Stimulated activated CD4-positive, alpha-beta T cell treated with anti-CD3 and anti-CD28 coated beads, Interleukin-12 subunit alpha, Interleukin-12 subunit beta, amount 100 ng/mL, for 48 hours (primary cell): ENCODE measurements at places on chromosomes 1 and 21.

DNA sequence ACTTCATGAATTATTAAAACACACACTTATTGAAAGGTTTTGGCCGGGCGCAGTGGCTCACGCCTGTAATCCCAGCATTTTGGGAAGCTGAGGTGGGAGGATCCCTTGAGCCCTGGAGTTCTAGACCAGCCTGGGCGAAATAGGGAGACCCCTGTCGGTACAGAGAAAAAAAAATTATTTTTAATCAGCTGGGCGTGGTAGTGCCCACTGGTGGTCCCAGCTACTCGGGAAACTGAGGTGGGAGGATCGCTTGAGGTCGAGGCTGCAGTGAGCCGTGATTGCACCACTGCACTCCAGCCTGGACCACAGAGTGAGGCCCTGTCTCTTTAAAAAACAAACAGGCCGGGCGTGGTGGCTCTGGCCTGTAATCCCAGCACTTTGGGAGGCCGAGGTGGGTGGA, 1.7 kb downstream of the GABPB2 start:
- DNase-seq: no peak

- no peak for DNase-seq
Measured at GRCh38 chr1:226691247-226691646, 47.8 kb downstream of the ITPKB start.

DNA sequence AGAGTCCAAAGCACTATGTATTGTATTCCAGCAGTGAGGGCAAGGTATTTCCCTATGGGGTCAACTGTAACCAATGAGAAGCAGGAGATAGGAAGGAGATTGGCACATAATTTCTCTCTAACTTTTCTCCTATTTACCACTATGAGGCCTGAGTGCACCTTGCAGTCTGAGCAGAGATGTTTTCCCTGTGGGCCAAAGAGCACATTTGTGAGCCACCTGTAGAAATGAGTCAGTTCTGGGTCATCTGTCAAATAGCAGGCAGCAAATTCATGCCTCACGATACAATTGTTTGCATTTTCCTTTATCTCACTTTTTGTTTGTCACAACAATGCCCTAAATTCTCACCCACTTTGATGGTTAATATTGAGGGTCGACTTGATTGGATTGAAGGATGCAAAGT, 547.2 kb upstream of the NCAM2 start:
- no peak for DNase-seq

GRCh38 chr21:34881421-34881820, 167.7 kb downstream of the RUNX1 start:
- no peak for DNase-seq

DNA sequence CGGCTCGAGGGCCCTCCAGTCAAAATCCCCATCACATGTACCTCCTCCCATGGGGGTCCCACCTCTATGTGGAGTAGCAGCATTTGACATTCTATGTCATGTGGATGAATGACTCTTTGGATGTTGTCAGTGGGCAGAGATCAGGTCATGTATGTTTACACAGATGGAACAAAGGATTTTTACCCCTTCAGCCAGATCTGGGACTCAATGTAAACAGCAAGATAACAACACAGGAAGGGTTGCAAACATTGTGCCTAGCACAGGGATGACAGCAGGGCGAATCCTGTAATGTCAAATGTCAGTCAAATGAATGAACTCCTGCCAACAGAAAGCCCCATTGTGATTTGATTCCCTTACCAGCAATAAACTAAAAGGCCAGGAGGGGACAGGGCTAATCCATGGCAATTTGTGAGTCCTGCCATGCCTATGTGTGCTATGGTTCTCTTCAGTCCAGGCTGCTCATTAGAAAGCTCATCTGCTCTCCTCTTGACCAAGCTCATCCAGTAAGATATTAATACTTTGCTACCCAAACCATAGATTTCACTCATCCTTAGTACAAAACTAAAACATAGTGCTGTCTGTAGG, 60.3 kb downstream of the PGBD5 start:
- no peak for DNase-seq

DNA sequence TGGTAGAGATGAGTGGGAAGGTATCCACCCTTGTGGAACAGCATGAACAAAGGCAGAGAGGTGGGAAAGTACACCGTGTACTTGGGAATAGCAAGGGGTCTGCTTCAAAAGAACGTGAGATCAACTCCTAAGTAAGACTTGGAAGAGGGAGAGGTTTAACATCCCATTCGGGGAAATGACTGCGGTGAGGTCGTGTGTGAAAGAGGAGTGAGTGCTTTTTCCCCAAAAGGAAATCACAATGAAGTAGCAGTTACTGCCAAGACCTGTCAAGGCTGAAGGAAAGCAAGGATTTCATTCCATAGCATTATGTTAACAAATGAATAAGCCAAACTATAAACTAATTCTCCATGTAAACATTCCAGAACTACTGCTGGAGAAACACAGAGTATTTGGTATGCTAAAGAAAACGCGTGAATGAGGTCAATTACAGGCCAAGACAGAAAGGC, 20.0 kb upstream of the SYDE2 start:
- no peak for DNase-seq

GRCh38 chr21:25871566-25871965, 136.8 kb downstream of the GABPA start:
- DNase-seq: no peak

- no peak for DNase-seq
Measured at GRCh38 chr1:21859669-21860179, 47.7 kb downstream of the LDLRAD2 start.

DNA sequence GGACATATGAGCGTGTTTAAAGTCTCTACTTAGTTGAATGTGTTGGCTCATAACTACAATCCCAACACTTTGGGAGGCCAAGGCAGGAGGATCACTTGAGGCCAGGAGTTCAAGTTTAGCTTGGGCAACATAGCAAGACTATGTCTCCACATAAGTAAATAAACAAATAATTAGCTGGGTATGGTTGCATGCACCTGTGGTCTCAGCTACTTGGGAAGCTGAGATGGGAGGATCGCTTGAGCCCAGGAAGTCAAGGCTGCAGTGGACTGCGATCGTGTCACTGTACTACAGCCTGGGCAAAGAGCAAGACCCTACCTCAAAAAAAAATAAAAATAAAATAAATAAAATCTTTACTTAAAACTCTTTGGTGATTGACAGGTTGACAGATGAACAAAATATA, 13.0 kb upstream of the PDIK1L start:
- no peak for DNase-seq

DNA sequence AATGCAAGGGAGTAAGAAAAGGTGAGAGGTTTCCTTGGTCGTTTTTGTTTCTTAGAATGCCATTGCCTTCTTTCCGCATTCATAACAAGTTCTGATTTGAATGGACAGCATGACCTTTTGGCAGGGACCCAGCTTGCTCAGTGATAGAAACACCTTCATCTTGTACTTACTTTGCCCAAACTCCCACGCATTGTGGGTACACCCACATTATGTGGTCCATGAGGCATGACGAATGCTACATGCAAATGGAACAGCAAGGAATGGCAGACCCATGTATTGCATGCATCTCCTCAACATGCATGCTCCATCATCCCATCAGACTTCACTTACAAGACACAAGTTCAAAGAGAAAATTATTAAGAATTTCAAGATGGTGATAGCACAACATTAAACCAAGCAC, 102.8 kb downstream of the CDC7 start:
- DNase-seq: peak; percentile 30

GRCh38 chr1:185070051-185070450, 24.7 kb downstream of the RNF2 start:
- DNase-seq: no peak

DNA sequence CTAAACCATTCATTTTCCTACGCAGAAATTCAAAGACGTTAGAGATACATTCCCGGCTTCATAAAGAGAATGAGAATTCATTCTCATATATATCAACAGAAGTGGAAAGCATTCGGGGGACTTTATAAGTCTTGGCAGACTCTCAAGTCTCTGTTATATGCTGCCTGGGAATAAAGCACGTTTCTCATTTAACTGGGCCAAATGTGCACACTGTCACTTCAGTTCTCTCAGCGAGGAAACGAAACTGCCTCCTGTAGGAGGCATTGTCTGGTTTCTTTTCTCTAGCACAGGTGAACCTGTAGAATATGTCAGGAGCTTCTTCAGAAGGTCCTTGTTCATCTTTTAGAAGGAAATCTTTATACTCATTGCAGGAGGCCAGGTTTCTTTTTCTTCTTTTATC, 367.6 kb downstream of the PTBP2 start:
- DNase-seq: no peak

DNA sequence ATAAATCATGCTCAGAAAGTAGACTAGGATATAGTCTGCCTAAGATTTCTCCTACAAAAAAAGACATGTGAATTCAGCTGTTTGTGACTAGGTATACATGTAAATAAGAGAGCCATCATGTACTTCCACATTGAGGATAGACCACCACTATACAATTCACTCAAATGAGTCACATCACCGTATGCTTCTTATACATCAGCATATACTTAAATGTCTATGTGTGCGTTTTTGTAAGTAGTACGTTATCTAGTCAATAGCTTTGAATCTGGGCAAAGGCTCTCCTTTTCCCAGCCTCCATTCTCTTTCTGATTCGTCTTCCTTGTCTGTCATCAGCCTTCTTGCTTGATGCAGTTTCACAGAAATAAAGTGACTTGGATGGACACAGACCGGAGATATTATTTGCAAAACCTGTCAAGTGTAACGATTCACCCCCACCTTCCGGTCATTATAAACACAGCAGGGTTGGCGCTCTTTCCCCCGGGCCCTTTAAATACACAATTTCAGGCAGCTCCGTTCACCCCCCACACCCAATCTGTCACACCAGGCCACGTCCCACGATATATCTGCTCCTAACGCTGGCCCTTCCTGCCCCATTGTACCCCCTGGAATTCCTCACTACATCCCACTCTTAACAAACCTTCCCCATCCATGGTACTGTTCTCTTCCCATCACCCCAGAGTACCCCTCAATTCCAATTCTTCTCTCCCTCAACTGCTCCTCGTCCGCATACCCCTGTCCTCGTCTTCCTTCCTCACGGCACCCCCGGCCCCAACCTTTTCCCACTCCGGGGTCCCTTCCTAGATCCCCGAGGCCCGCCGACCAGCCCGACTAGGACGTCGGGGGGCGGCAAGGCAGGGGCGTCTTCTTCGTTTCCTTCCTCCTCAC, 636 bp downstream of the VAMP4 start:
- peak; percentile 21 for DNase-seq

DNA sequence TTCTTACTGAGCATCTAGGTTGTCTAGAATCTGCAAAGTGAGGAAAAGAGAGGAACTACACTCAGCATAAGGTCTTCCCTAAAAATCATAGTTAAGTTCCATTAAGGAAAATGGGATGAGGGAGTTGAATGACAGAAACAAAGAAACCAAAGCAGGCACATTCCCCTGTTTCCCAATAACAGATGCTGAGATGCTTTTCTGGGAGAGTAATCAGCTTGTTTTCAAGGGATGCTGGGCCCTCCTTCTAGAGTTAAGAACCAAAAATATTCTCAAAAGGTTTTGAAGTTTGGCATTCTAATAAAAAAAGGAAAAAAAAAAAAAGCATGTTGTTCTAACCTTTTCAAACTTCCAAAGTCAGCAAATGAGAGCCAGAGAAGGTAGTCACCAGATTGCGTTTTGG, 105.2 kb upstream of the ZNF648 start:
- DNase-seq: no peak

- no peak for DNase-seq
Measured at GRCh38 chr1:76854255-76854654, 13.0 kb upstream of the ST6GALNAC5 start.

DNA sequence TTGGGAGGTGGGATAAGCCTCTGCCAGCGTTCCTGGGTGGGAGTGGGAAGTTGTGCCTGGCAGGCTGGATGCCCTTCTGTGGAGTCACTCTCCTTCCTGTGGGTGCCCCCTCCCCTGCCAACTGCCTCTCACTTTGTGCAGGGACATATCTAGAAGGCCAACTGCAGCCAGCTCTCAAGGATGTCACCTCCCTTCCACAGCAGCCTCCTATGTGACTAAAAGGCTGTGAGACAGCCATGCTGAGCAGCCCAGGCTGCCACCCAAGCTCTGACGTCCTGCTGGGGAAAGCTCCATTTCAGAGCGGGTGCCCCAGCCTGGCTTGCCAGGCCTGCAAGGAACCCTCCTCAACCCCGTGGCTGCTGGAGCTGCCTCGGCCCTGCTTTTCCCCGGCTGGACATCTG, 19.6 kb upstream of the SLC26A9 start:
- no peak for DNase-seq

- no peak for DNase-seq
Measured at GRCh38 chr21:36542312-36543101, 62.6 kb upstream of the CLDN14 start.

DNA sequence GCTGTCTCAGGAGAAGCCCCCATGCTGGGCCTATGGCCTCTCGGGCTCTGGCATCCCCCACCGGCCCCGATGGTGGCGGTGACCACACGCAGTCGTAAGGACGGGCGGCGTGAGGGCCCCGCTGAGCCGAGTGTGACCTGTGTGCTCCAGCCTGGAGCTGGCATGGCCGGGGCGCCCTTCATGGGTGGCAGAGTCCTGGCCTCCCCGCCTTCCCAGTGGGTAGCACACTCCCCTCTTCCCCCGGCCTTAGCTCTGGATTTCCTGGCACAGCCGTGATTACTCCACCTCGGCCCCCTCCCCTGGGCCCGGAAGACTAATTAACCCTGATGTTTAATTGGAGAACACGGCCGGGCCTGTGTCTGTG, 44.6 kb downstream of the SLX9 start:
- DNase-seq: no peak

- DNase-seq: no peak
Measured at GRCh38 chr1:70455291-70455690, 44.2 kb downstream of the CTH start.

GRCh38 chr1:162006081-162006480, 17.6 kb downstream of the OLFML2B start:
- no peak for DNase-seq

GRCh38 chr1:217275655-217276398, 355.1 kb downstream of the GPATCH2 start:
- no peak for DNase-seq

DNA sequence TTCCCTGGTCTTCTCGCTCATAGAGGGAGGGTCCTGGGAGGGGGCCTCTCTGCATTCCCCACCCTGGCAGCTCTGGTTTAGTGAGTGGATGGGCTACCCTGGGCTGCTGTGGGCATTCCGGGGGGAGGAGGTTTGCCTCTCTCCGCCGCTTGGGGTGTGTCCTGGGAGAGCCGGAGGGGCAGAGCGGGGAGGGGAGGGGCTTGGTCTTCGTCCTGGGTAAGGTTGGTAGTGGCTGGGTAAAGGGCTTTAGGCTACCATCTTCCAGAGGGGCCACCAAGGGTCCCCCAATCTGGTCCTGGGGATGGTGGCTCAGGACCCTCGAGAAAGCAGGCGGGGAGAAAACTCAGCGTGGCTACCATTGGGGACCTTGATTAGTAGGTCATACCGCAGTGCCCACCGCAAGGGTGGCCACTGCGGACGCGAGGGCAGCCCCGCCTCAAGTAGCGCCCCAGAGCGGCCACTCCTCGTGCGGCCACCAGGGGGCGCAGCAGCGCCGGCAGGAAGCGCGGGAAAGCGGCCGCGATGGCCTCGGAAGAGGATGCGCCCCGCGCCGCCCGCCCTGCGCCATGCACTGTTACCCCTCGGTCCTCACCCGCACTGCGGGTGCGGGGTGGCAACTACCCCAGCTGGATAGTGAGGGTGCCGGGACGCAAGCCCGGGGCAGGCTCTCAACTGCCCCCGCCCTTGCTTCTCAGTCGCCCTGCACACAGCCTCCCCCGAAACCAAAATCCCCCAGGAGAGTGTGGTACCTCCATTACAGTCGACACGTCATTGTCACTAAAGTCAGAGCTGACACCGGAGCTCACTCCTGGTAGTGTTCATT, 44.1 kb upstream of the SLC25A33 start:
- peak; percentile 57 for DNase-seq
